ENCODE measurements at places on chromosomes 6 and 20. TPM values are rescaled to one million over a fixed set of nuclear protein-coding genes. Genes with fewer than 3 reads are reported as not detected.

Gene ZBP1
- not detected for total RNA-seq

Gene SPTLC3
- total RNA-seq: 0.03 TPM

Gene VSTM2L
- total RNA-seq: 16.0 TPM

DNA sequence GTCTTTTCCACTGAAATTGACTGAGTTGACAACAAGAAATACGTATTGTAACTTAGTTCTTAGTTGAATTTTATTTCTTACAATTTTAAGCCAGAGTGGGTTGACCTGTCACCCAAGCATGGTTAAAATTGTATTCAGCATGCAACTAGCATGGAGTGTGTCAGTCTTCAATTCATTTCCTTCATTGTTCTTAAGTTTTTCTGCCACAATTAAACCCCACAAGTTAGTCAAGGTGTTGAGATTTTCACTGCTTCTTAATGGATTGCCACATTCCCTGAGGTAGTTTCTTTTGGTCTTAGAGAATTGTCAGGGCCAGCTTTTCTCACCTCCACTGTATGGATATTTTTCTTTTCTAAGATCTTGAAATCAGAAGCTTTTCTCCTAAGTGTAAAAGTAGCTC lies 2.1 kb downstream of the PTPN1 start:
- H3K36me3 ChIP-seq: no peaks in the 10 kb centered on the region
- peaks cover 58% of the 10 kb centered on the region for H3K4me1 ChIP-seq
- H3K27me3 ChIP-seq: no peaks in the 10 kb centered on the region
- peak overlapping the region; percentile 66 for H3K4me3 ChIP-seq
- H3K27ac ChIP-seq: peak overlapping the region; percentile 75

- DNase-seq: no peak
- H3K36me3 ChIP-seq: no peaks in the 10 kb centered on the region
- H3K4me3 ChIP-seq: no peak overlapping the region
- H3K27ac ChIP-seq: no peak overlapping the region
Observed at GRCh38 chr6:146153040-146153758, 124.3 kb downstream of the GRM1 start.

DNA sequence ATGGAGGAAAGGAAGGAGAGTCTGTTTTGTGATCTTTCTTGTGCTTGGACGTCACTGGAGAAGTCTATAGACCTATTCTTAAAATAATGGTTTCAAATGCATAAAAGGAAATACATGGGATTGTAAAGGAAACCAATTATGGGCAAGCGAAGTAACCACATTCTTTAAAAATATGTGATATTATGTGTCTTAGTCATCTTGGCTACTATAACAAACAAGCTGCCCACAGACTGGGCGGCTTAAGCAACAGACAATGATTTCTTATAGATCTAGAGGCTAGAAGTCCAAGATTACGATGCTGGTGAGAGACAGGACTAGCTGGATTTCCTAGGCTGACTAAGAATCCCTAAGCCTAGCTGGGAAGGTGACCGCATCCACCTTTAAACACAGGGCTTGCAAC lies 49.4 kb upstream of the CD83 start:
- DNase-seq: no peak
- no peaks in the 10 kb centered on the region for H3K4me1 ChIP-seq
- no peak overlapping the region for H3K4me3 ChIP-seq
- no peak overlapping the region for H3K27ac ChIP-seq
- H3K36me3 ChIP-seq: no peaks in the 10 kb centered on the region
- no peaks in the 10 kb centered on the region for H3K27me3 ChIP-seq

GRCh38 chr6:42766163-42766670 lies 15.6 kb upstream of the BICRAL start:
- peak; percentile 94 for DNase-seq
- no peaks in the 10 kb centered on the region for H3K36me3 ChIP-seq
- H3K4me3 ChIP-seq: peak overlapping the region; percentile 8
- no peaks in the 10 kb centered on the region for H3K27me3 ChIP-seq
- no peak overlapping the region for H3K27ac ChIP-seq

- no peaks in the 10 kb centered on the region for H3K27me3 ChIP-seq
- no peak overlapping the region for H3K4me3 ChIP-seq
- no peaks in the 10 kb centered on the region for H3K4me1 ChIP-seq
- DNase-seq: no peak
- no peak overlapping the region for H3K27ac ChIP-seq
- no peaks in the 10 kb centered on the region for H3K36me3 ChIP-seq
Observed at GRCh38 chr6:91185072-91185471, 598.2 kb upstream of the MAP3K7 start.

- no peaks in the 10 kb centered on the region for H3K27me3 ChIP-seq
- no peaks in the 10 kb centered on the region for H3K36me3 ChIP-seq
- DNase-seq: no peak
Observed at GRCh38 chr6:24882295-24882694, 53.5 kb downstream of the RIPOR2 start.

DNA sequence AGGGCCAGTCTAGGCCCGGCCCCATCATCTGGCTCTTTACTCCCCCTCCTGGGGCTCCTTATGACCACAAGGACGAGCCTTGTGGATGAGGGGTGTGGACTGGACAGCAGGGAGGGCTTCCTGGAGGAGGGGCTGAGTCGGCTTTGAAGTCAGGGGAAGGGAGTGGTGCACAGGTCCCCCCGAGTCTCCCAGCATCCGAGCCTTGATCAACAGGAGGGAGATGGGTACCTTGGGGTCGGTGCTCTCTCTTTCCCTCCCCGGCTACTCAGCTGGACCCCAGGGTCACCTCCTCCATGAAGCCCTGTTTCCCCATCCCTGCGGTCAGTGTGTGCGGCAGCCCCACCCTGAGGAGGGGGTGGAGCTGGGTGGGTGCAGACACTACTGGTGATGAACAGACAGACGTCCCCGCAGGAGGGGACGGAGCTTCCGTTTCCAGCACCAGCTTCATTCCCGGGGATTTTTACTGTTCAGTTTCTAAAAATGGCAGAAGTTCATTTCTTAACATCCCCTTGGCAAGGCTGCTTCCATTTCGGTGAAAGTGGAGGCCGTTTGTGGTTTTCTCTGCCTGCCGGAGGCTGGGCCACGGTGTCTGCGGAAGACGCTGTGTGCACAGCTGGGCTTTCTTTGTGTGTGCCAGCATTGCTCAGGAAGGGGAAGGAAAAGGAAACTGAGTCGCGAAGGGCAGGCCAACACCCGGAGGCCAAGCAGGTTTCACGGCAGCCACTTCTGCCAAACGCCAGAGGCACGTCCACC lies 19.6 kb downstream of the NTSR1 start:
- H3K4me1 ChIP-seq: peaks cover 10% of the 10 kb centered on the region
- no peaks in the 10 kb centered on the region for H3K27me3 ChIP-seq
- no peak for DNase-seq
- H3K27ac ChIP-seq: no peak overlapping the region

DNA sequence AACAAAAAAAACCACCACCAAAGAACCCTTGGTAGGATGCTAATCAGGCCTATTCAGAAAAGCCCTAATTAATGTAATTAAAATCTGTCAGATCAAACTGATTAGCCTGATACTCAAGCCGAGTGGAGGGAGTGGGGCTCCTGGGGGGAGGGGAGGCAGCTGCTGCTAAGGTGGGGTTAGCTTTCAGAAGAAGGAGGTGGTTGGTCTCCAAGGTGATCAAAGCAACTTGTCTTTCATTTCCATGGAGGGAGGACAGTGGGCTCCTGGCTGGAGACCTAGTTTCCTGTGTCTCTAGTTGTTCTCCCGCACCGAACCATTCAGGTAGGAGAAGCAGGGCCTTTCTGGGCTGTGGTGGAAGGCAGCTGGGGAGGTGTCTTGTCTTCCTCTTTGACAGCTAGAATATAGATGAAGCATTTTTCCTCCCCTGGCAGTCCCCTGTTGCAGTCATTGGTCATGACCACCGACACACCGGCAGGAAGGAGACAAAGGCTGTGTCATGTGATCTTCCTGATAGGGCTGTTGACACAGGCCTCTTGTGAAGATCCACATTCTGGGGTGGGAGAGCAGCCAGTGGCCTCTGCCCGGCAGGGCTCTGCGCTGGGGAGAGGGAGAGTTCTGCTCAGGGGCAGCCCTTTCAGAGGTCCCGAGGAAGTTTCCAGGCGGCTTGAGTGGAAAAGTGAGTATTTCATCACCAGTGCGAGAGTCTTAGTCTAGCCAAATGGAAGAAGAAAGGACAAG lies 39.9 kb upstream of the PRDM1 start:
- no peak overlapping the region for H3K27ac ChIP-seq
- H3K4me1 ChIP-seq: no peaks in the 10 kb centered on the region
- H3K36me3 ChIP-seq: no peaks in the 10 kb centered on the region
- no peak overlapping the region for H3K4me3 ChIP-seq

- H3K27ac ChIP-seq: peak overlapping the region; percentile 96
- H3K4me3 ChIP-seq: peak overlapping the region; percentile 94
- H3K27me3 ChIP-seq: no peaks in the 10 kb centered on the region
- H3K36me3 ChIP-seq: no peaks in the 10 kb centered on the region
- H3K4me1 ChIP-seq: peaks cover 13% of the 10 kb centered on the region
Observed at GRCh38 chr6:26159357-26160273, 72.4 kb downstream of the HFE start.

DNA sequence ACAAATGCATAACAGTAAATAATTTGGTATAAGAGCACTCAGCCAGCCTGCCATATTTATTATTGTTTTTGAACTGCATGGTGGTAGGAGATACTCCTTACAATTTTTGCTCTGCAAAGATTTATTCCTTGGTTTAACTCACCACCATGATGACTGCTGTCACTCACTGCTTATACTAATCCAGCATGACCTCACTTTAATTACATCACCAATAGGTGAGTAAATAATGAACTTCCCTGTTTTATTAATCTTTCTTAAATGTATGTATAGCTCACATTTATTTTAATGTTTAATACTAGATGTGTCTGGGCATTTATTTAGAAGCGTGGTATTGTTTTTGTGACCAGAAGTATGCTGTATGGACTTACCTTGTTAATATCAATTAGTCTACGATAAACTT lies 12.8 kb upstream of the TP53TG5 start:
- H3K4me1 ChIP-seq: no peaks in the 10 kb centered on the region
- no peaks in the 10 kb centered on the region for H3K27me3 ChIP-seq
- no peak overlapping the region for H3K27ac ChIP-seq
- no peak overlapping the region for H3K4me3 ChIP-seq
- DNase-seq: no peak

Data from Panc1 (cell line).